Fibroblast of the aortic adventitia (primary cell): ENCODE measurements at places on chromosomes 4 and X.

DNA sequence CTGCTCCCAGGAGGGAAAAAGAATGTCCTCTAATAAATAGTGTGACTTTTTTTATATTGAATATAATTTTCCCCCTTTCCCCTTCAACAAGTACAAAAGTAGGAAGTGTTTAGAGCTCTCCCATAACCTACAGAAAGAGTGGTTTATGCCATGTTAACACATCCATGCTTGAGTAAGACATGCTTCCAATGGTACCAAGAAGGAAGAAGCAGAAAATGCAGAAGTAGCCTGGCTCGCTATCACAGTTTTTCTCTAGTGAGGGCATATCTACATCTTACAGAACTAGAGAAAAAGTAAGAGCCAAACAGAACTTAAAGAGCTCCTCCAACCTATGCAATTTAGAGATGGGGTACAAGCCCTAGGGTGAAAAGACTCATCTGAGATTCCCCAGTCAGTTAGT, 82.5 kb downstream of the ARHGEF9 start:
- no peak for DNase-seq

DNA sequence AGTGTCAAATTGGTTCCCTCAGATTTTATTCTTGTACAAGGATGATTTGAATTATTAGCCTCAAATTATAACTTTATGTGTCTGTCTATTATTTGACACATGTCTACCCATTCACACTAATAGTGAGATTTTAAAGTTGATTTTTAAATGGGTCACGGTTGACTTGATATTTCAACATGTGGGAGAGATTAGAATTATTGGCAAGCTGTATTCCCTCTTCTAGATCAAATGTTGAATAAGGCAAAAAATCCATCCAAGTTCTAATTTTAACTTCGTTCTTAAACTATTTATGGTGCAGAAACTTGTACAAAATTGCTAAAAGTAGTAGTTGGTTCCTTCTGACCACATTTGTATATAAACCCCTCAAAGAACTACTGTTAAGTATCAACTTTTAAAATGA, 1498.0 kb downstream of the STIM2 start:
- DNase-seq, result peak; percentile 22

- peak; percentile 14 for DNase-seq
These were observed 1.3 kb downstream of the G3BP2 start for GRCh38 chr4:75671802-75672421.

DNA sequence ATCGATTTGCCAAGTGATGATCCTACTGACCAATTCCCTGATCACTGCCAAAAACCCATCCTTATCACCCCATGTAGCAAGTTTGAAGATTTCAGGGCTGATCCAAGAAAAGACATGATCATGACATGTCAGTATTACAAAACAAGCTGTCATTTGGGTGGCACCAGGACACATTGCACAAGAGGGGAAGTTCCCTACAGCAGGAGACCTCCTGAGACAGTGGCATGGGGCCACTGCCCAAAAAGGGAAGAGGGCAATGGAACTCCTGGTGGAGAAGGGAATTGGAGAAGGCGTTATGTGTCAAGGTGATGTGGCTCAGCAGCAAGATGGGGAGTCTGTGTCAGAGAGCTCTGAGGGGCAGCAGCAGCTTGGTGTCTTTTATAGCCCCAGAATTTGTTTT, 43.4 kb downstream of the ZNF182 start:
- DNase-seq, result no peak

DNA sequence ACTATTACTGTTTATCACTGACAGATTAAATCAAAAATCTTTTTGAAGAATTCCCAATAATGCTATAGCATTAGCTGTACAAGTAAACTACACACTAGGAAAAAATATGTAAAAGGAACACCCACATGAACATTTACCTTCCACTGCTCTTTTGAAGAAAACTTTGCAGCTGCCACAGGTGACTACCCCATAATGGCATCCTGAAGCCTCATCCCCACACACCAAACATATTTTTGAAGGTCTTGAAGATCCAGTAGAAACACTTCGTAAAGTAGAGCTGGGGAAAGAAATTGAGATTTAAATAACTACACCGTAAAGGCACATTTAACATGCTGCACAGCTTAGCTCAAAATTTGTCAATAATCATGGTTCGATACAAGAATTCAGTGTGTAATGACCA, 182.4 kb downstream of the NR3C2 start:
- DNase-seq, result no peak

GRCh38 chr4:1753697-1754311, 32.5 kb downstream of the TACC3 start:
- no peak for DNase-seq

DNA sequence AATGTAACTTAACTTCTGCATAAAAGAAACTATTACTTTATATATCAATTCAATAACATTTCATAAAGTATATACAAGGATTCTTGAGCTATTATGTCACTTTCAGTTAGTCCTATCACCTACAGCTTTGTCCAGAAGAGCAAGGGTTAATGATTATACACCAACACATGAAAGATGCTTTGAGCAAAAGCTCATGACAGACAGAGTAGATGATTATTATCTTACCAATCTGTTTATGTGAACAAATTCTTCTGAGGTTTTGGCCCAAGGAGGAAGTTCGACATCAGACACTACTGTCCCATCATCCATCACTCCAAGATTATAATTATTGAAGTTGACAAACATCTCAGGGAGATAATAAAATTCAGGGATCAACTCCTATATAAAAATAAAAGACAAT, 166.7 kb upstream of the MAB21L2 start:
- DNase-seq, result no peak

- DNase-seq, result no peak
These were observed 265.4 kb upstream of the CASK start for GRCh38 chrX:42188730-42189129.

DNA sequence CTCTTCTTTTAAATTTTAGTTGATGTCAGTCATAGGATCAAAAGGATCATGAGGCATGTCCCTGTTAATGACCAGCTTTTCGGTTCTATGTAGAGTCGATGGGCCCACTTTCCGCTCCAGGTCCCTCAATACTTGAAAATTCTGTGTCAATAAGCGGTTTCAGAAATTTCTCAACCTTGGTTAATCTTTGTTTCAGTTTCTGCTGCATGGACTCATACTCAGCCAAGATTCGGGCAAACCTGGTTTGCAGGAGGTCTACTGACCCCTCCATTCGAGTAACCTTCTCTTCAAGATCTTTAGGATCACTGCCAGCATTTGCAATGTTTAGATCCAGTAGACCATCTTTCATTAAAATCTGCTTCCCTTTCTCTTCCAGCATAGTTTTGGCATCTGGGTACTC, 22.0 kb upstream of the NFXL1 start:
- DNase-seq, result no peak

DNA sequence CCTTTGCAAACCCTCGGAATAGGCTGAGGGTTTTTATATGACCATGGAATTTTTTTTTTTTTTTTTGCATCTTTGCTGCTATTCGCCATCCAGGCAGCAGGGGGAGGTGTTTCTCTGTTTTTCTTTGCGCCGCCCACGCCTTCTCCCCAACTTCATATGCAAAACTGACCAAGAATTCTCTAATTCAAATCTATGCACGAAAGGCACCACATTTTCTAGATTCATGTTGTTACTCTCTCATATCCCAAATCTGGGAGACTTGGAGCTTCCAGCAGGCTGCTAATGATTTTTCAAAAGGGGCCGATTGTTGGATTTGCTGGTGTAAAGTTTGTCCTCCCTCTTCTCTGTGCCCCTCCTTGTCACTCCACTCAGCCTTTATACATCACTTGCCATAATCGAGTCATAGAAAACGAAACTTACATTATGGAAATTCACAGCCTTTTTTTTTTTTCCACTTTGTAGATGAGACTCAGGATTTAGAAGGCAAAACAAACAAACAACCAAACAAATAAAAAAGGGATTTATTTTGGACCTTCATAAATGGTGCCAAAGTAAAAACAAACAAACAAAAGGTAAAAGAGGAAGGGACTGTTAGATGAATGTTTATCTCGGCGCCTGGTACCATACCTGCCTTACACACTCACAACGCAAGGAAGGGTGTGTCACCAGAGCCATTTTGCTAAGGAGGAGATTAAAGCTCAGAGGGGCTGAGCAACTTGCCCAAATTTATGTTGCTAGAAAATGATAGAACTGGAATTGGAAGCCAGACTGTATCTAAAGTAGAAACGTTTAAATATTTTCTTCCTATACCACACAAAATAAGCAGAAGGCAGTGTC, 29.3 kb upstream of the BOD1L1 start:
- peak; percentile 87 for DNase-seq

DNA sequence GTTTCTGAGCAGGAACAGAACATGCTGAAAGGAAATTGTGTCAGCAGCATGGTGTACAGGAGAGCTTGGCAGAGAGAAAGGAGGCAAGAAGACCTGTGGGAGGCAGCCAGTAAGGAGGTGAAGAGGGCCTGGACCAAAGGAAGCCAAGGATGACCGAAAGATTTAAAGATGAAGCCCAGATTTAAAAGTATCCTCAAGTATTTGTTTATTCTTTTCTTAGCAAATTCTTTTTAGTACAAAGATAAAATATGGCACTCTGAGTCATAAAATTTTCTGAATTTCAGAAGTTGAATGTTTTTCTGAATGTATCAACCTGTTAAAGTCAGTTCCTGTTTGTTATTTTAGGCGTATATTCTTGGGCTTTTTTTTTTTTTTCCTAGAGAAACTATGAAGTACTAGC, 3.5 kb downstream of the PKD2 start:
- peak; percentile 57 for DNase-seq

GRCh38 chr4:73613130-73613529, 7.1 kb downstream of the RASSF6 start:
- no peak for DNase-seq

DNA sequence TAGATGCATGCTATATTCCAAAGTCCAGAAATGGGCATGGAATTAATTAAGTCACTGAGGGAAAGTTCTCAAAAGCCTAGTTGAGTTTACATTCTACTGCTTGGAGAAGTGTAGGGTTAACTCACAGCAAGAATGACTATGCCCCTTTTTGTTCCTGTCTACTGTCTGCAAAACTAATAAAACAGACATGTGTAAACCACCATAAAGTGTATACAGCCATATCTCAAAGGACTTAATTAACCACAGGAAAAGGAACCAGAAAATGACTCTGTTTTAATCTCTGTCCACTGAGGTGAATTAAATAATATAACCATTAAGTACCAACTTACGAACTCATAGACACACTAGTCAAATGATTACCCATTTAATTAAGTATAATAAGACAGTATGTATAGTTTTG, 84.9 kb downstream of the PRDM5 start:
- DNase-seq, result no peak

- no peak for DNase-seq
These were observed 68.1 kb downstream of the APBB2 start for GRCh38 chr4:41146196-41146595.

DNA sequence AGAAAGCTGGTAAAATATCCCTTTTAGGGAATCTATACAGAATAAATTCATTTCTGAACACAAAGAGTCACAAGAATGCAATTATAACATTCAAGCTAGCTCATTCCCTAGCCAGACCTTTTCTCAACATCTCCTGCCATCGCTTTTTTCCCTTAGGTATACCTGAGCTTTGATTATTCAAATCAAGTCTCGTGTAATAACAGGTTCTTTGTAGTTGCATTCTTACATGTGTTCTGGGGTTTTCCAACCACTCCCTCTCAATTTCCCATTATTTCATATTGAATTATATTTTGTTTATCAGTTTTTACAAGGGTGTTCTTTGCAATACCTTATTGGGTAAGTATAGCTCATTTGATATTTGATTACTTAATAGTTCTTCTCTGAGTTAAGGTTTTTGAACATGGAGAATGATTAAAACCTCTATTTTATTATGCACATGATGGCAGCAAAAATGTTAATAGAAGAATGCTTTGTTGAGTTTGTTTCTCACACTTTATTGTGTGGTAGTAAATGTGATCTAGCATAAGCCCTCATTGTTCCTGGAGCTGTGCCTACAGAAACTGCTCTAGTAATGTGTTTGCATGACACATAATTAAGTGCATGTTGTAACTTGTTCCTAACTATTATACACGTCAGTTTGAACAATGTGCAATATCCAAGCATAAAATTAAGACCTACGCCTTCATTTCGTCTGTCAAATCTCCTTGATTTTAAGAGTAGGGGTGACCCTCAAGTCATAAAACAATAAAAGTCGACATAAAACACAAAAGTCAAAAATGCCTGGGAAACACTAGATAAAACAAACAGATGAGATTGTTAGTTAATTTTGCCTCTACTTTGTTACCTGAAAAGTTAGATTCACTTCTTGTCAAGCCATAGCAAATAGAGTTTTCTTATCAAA, 124.0 kb upstream of the POF1B start:
- DNase-seq, result no peak

- DNase-seq, result no peak
These were observed 36.3 kb downstream of the RTL5 start for GRCh38 chrX:72095370-72095769.

DNA sequence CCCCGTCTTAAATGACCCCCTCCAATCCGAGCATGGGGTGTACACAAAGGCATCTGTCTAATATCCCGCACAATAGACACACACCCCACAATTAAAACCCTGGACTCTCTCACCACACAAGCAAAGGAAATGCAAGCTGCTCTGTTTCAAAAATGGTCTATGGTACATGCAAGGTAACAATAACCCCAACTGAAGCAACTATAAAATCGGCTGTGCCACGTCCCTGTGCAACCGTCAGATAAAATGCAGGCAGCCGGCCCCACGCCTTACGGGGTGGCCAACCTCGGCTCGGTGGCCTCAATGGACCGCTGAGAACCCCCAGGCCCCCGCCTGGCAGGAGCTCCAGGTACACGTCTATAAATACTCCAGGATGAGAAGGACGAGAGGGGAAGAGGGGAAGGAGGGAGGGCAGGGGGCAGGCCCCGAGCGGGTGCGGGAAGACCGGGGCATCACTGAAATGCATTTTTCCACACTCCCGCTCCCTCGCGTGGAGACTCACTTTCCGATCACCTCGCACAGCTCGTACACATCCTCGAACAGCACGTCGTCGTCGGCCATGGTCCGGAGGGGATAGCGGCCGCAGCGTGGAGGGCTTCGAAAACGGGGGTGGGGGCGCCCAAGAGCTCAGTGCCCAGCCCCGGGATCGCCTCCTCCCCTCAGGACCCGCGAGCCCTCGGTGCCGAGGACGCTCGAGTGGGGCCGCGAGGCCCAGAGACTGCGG, 763 bp downstream of the CASK start:
- DNase-seq, result peak; percentile 11

DNA sequence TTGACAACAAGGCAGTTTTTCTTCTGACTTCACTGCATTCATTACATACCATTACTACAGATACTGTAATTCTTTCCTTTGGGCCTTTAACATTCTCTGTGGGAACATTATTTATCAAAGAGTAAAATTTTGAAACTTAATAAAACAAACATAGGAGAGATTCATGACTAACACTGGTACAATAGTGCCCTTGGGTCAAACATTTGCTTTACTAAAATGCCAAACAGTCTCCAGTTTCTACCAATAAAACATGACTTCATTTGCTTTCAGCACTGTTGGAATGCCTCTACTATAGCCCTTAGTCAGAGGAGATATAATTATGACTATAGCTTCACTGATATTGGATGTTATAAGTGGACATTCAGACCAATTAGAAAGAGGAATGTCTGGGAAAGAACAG, 481.5 kb downstream of the PACRGL start:
- DNase-seq, result no peak

DNA sequence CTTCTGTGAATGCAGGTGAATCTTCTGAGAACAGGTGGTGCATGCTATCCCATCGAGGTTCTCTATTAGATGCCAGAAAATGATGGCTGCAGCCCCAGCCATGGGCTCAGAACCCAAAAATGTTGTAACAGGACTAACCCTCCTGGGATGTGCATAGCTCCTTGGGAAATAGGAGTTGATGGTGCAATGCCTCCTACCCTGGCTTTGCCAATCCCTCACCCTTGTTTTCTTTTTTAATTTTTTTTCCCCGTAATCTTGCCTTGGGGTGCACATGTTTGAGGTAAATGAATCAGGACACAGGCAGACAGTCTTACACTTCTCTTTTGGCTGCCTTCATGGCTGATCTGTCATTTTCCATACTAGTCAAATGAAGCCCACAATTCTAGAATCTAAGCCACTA, 96.6 kb downstream of the KIT start:
- DNase-seq, result no peak
